Amniotic epithelial cell (primary cell): ENCODE measurements at places on chromosomes 7 and 10.

DNA sequence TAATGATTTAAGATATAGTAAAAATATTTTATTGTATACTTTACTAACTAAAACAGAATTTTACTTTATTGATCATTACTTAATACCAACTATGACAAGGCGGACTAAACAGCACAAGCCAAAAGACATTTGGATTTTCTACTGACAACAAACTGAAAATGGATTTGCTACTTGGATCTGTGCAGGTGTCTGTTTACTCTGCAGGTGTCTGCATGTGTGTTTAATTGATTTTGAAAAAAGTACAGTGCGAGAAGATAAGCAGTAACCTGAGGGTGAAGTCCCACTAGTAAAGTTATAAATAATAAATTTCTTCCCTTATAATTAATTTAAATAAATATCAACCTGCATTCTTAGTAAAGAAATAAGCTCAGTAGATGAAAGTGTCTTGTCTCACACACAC, 696.8 kb upstream of the MBL2 start:
- no peak for DNase-seq

GRCh38 chr7:3230908-3231307, 70.1 kb upstream of the SDK1 start:
- no peak for DNase-seq

GRCh38 chr10:62992145-62992721, 140.9 kb upstream of the NRBF2 start:
- no peak for DNase-seq

DNA sequence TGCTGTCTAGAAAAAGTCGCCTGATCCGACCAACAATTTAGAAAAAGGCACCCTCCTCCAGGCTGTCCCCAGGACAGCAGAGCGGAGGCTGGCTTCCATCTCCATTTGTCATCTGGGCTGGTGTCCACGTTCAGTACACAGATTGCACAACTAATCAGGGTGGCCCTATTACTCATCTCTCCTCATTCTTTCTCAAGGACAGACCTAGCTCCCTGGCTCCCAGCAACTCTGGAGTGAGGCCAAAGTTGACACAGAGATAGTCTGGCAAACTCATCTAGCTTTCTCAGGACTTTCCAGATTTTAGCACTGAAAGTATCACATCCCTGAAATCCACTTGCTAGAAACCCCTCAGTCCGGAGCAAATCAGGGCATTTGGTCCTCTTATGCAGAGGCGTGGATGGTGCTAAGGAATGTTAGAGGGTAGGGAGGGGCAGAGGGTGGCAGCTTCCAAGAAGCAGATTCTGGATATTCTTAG, 75.1 kb downstream of the DNAH11 start:
- DNase-seq, result peak; percentile 89

DNA sequence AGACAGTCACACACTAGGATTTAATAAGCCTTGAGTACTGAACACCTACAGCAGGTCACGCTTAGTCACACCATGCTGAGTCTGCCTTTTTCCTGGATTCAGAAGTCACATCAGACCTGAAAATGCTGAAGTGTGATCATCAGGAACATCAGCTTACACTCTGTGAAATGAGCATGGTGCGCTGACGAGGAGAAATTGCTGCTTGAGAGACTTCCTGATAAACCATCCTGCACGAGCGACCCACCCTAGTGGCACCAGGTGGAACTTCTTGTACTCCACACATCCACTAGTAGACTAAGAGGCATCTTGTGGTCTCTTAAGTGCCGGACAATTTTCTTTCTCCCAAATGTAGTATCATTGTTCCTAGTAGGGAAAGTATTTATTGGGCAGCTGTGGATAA, 51.8 kb upstream of the MRLN start:
- peak; percentile 29 for DNase-seq

DNA sequence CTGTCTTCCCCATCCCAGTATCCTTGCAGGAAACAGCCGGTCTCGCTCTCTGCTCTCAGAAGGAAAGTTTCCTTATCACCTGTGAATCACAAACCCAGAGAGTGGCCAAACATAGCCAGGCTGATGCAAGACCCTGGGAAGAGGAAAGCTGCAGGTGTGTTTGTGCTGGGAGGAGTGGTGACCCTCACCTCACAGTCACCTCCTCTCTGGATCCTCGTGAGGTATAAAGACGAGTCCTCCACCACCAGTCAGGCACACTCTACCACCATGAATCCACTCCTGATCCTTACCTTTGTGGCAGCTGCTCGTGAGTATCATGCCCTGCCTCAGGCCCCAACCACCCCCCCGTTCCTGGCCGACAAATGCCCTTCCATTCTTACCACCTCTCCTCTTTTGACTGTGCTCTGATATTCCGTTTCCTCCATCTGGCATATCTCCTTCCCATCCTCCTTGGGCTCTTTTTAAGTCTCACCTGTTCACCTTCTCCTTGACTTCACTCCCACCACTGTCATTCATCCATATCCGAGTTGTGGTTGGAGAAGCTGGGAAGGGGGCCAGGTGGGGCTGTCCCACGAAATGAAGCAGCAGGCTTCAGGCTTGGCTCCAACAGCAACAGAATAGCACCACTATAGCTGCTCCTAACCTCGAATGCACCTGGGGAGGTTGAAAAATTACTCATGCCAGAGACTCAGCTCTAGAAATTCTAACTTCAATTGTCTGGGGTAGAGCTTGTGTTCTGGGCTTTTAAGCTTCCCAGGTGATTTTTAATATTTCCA, at the start of gene PRSS1:
Gene PRSS1 (plus strand): TSS at position 255 of the 776 bp plus-strand sequence. CDS start 13 bp downstream, at position 268.
- no peak for DNase-seq

DNA sequence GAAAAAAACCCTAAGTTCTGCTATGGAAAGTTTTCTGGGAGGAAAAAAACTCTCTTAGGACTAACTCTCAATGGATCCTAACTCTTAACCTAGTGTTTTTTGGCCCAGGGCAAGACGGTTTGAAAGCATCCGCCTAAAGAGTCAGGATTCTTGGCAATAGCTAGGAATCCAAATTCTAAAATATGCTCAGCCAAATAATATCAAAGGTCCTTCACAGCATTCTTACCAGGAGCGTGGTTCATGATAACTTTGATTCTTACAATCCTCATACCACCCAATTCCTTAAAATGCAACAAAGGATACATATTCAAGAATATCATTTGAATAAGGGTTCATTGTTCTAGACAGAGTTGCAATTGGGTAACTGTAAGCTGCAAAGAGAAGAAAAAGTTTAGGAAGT, 21.3 kb downstream of the CPA1 start:
- DNase-seq, result no peak

DNA sequence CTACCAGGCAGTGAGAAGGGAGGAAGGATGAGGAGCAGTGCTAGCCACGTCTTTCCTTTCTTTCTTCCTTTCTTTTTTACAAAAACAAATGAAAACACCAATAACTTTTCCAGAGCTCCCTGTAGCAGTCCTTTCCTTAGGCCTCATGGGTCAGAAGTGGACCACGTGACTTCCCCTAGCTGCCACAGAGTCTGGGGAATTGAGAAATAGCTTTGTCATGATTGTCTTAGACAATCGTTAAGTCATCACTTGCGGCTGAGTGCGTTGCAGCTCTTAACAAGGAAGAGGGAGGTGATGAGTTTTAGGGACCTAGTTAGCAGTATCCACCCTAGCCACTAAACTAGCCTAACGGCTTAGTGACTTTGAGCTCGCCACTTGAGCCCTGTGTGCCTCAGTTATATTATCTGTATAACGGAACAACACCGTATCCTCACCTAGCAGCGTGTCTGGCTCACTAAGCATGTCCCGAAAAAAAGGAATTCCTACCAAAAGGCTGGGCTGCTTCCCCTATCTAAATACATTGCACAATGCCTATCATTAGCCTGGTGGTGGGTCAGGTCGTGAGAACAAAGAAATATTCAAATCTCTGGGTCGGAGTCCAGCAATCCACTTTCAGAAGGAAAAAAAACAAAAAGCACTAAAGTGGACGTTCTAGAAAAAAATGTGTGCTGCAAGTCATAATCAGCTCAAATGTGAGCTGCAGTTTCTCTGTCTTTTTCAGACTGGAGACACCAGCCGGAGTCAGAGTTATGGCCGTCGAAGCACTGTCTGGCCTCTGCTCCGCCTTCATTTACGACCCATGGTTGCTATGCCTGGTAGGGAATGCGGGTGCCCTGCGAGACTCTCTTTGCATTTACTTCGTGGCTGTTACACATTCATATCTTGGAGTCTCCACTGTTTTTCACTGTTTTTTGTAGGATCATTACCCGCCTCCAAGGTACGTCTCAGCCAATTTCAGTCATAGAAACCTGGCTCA, 338.5 kb upstream of the FOXK1 start:
- no peak for DNase-seq

GRCh38 chr7:51005074-51005473, 222.4 kb upstream of the GRB10 start:
- no peak for DNase-seq

DNA sequence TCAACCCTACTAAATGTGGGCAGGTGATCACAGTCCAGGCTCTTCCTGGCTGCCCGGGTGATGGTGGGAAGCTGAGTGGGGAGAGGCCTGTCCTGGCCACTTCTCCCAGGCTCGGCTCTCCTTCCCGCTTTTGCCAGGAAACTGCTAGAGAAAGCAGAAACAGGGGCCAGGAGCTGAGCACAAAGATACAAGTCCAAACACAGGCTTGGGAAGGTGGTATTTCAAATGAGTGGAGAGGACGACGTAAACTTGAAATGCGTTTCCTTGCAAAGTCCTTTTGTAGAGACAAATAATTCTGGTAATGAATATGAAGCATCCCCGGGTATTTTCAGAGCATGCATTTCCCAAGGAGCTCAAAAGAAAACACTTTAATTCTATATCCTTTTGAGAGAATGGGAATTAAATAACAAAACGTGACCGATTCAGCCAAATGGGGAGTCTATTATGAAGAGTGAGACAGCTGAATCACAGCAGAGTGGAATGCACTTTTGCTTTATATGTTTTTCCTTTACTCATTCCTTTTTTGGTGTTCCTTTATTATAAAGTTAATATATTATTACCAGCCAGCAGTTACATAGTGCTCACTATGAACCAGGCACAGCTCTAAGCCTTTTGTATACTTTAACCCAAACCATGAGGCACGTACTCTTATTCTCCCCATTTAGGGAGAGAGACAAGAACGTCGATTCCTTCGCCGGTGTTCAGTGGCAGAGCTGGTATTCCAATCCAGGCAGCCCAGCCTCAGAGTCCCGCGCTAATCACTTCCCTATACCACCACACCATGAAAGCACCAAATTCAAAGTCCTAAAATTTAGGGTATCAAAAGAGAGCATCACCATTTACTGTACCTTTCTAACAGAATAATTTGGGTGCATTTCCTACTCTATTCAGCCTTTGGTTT, 218.2 kb upstream of the KLF14 start:
- no peak for DNase-seq

- no peak for DNase-seq
These were observed 68.0 kb upstream of the INSIG1 start for GRCh38 chr7:155229548-155230168.

- peak; percentile 55 for DNase-seq
These were observed 42.5 kb downstream of the DLD start for GRCh38 chr7:107933386-107934013.

- no peak for DNase-seq
These were observed 484.1 kb upstream of the ZMIZ1 start for GRCh38 chr10:78584681-78585080.

DNA sequence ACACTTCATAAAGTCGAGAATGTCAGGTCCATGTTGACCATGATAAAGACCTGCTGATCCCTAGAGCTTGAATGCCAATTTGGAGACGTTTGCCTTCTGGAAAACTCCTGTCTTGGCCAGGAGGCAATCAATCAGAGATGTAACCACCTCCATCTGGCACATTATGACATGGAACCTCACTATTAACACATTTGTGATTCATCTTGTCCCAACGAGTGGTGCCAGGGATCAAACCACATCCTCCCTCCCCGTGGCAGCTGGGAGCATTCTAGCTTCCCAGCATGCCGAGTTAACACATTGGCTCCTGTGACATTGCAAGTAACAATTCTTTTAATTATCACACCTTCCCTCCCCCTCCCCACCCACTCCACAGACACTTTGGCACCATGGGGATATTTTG, 84.0 kb upstream of the PPP1R17 start:
- no peak for DNase-seq

GRCh38 chr10:95988702-95989101, 54.7 kb upstream of the CCNJ start:
- no peak for DNase-seq

DNA sequence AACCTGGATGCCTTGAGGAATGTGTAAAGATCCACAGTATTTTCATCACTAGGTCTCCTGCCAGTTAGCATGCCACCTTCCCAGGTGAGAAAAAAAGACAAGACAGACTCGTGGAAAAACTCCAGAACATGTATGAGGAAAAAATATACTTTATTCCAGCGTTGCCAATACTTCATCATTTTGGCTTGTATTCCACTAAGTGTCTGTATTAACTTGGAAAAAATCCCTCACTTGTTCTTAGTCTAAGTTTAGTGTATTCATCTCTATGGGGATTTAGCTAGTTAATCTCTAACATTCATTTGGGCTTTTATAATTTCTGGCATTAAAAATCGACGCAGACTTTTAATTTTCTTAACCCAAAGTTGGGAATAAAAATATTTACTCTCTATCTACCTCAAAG, 759.4 kb downstream of the SORCS1 start:
- no peak for DNase-seq

- DNase-seq, result peak; percentile 51
These were observed 81.9 kb upstream of the DYNC1I1 start for GRCh38 chr7:95690367-95690947.

DNA sequence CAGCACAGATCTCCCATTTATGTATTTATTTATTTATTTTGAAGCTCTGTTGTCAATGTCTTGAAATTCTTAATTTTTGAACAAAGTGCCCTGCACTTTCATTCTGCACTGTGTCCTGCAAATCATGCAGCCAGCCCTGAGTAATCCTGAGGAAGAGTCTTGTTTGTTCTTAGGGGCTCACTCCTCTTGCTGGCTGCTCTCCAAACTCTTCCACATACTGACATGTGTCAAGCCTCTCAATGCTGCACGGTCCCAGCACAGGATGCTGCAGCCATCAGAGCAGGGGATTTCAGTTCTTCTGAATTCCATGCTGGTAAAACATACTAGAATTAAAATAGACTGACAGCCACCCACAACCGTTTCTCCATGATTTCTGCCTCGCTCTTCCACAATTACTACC, 207.2 kb downstream of the PARD3 start:
- no peak for DNase-seq

DNA sequence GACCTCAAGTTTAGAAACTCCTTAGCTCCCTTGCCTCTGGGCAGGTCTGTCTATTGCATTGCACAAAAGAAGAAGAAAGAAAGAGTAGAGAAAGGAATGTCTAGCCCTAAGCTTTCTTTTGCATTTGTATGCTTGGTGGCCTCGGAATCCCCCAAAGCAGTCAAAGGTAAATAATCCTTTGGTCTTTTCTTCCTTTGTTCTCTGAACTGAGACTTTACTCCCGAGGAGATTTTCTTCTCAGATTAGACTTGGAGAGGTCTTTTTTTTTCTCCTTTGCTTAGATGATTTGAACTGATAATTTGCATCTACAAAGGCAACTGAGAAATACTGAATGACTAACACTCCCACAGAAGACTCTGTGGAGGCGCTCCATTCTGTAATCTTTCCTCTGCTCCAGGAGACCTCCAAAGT, 93.2 kb downstream of the AKR1D1 start:
- DNase-seq, result peak; percentile 41

GRCh38 chr10:79070081-79070605, 1.4 kb downstream of the ZMIZ1 start:
- DNase-seq, result no peak
